Left colon (tissue), 2 donors: ENCODE measurements at places on chromosomes 2 and 18. TPM values are rescaled to one million over a fixed set of nuclear protein-coding genes. Genes with fewer than 3 reads are reported as not detected.

SERPINB13 gene
- not detected for total RNA-seq

INO80D gene
- total RNA-seq, result 27.8 TPM

NEB gene
- total RNA-seq, result 0.20 TPM

PRR30 gene
- total RNA-seq, result not detected

FER1L5 gene
- total RNA-seq, result 0.08 TPM

NETO1 gene
- total RNA-seq, result not detected

CDK5R2 gene
- total RNA-seq, result 0.37 TPM

PHLPP1 gene
- total RNA-seq, result 22.9 TPM

TMBIM1 gene
- 317 TPM for total RNA-seq

TRIM43 gene
- not detected for total RNA-seq

TRABD2A gene
- total RNA-seq, result 101 TPM

TNFAIP6 gene
- total RNA-seq, result not detected

POTEI gene
- 0.06 TPM for total RNA-seq

LINC00305 gene
- not detected for total RNA-seq

CRACDL gene
- 22.4 TPM for total RNA-seq

MAL gene
- 1.6 TPM for total RNA-seq

FBLN7 gene
- 0.70 TPM for total RNA-seq

COL3A1 gene
- 154 TPM for total RNA-seq

CFAP221 gene
- not detected for total RNA-seq

MYCN gene
- 0.76 TPM for total RNA-seq

SCG2 gene
- total RNA-seq, result 6.7 TPM

SCN9A gene
- 14.4 TPM for total RNA-seq

IL1A gene
- total RNA-seq, result 0.17 TPM

SERPINB3 gene
- not detected for total RNA-seq

STAT4 gene
- 1.7 TPM for total RNA-seq

VAMP8 gene
- total RNA-seq, result 268 TPM

MDH1B gene
- total RNA-seq, result 0.20 TPM

EGR4 gene
- not detected for total RNA-seq

LDLRAD4 gene
- 49.0 TPM for total RNA-seq

GPR45 gene
- total RNA-seq, result not detected

PDE1A gene
- total RNA-seq, result 2.2 TPM

LIMS4 gene
- 1.2 TPM for total RNA-seq

FOXD4L1 gene
- 0.20 TPM for total RNA-seq

FRZB gene
- total RNA-seq, result 20.5 TPM

MOCOS gene
- total RNA-seq, result 5.7 TPM

SLC9A4 gene
- total RNA-seq, result 0.09 TPM

ABCG8 gene
- 0.67 TPM for total RNA-seq

AGXT gene
- 3.0 TPM for total RNA-seq

DSG4 gene
- 0.12 TPM for total RNA-seq

IL37 gene
- 0.64 TPM for total RNA-seq

ALPP gene
- total RNA-seq, result not detected
